ENCODE measurements at places on chromosomes 5 and 9.

DNA sequence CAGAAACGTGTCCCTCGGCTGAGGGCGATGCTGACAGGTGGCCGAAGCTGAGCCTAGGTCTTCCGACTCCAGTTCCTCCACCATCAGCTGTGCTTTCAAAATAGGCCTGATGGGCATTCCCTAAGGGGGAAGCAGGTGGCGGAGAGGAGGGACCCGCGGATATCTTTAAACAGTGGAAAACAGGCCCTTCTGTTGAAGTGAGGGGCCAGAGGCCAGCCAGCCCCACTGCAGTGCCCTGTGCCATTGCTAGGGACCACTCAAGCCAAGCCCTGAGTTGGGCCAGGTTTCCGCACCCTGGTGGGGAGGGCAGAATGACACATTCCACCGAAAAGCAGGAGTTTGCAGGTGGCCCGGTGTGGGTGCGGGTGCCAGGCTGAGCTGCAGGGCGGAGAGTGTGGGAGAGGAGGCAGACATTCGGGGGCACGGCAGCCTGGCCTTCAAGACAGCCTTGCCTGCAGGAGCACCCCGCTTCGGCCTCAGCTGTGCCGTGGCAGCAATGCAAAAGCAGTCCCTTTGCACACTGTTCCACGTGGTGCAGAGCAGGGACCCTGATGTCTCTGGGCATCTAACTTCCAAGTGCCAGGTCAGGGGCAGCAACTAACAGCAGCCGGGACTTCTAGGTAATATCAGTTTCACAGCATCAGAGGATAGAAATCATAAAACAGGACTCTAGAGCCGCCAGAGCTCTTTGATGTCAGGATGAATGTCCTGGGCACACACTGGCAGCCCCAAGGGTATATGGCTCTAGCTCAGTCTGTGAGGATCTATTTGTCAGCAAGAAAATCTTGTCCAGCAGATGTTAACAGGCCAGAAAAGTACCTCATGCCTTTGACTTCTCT, 17.2 kb downstream of the HNRNPH1 start:
- no peaks in the 10 kb centered on the region for H3K27me3 ChIP-seq
- peaks cover 37% of the 10 kb centered on the region for H3K36me3 ChIP-seq
- peak overlapping the region; percentile 41 for H3K27ac ChIP-seq
- H3K4me3 ChIP-seq, result no peak overlapping the region

GRCh38 chr5:14316471-14316870, 173.3 kb downstream of the TRIO start:
- H3K27me3 ChIP-seq, result no peaks in the 10 kb centered on the region
- DNase-seq, result peak; percentile 31
- H3K4me1 ChIP-seq, result peaks cover 9% of the 10 kb centered on the region
- no peak overlapping the region for H3K27ac ChIP-seq

GRCh38 chr5:110094548-110094947, 404.8 kb downstream of the MAN2A1 start:
- H3K36me3 ChIP-seq, result no peaks in the 10 kb centered on the region
- H3K4me1 ChIP-seq, result no peaks in the 10 kb centered on the region
- H3K4me3 ChIP-seq, result no peak overlapping the region

DNA sequence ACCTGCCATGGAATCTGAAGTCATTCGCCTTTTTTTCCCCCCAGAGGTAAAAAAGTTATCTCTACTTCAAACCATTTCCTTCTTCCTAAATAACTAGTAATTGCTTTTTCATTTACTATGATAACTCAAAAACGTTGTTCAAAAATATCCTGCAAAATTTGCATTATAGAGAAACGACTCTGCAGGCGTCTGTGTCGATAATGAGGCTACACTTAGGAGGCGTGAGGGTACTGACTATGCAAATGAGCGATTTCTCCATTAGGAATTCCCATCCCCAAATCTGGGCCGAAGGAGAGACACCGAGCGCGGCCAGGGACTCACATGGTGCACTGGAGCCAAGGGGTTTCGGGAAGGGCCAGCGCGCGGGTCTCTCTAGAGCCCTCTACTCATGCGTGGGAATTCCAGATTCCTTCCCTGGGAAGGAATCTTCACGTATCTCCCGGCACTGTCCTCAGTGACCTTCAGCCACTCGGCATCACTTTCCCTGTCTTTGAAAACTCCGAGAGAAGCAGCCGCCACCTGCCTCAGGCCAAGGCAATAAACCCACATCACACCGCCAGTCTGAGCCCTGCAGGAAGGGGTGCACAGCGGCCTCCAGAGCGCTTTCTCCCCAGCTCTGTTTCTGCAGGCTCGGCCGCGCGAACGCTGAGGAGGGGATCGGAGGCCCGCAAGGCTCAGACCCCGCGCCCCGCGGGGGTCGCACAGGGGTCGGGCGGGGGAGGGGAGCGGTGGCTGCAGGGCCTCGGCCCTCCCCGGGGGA, 718 bp upstream of the DENND4C start:
- DNase-seq, result peak; percentile 79
- no peaks in the 10 kb centered on the region for H3K27me3 ChIP-seq
- H3K36me3 ChIP-seq, result no peaks in the 10 kb centered on the region
- H3K27ac ChIP-seq, result peak overlapping the region; percentile 94
- H3K4me3 ChIP-seq, result peak overlapping the region; percentile 75
- H3K4me1 ChIP-seq, result peaks cover 24% of the 10 kb centered on the region

GRCh38 chr5:96896806-96897205, 20.5 kb downstream of the ERAP2 start:
- H3K36me3 ChIP-seq, result no peaks in the 10 kb centered on the region
- no peak overlapping the region for H3K27ac ChIP-seq
- DNase-seq, result no peak
- H3K4me3 ChIP-seq, result no peak overlapping the region
- H3K4me1 ChIP-seq, result no peaks in the 10 kb centered on the region

GRCh38 chr5:180090098-180090768, 18.7 kb upstream of the RNF130 start:
- H3K27me3 ChIP-seq, result no peaks in the 10 kb centered on the region
- H3K27ac ChIP-seq, result peak overlapping the region; percentile 74
- H3K36me3 ChIP-seq, result no peaks in the 10 kb centered on the region
- peak; percentile 85 for DNase-seq
- peaks cover 11% of the 10 kb centered on the region for H3K4me1 ChIP-seq
- peak overlapping the region; percentile 35 for H3K4me3 ChIP-seq

GRCh38 chr5:76256116-76256889, 146.8 kb upstream of the IQGAP2 start:
- no peaks in the 10 kb centered on the region for H3K36me3 ChIP-seq
- no peak overlapping the region for H3K4me3 ChIP-seq
- no peak overlapping the region for H3K27ac ChIP-seq
- H3K4me1 ChIP-seq, result peaks cover 10% of the 10 kb centered on the region
- peak; percentile 79 for DNase-seq

DNA sequence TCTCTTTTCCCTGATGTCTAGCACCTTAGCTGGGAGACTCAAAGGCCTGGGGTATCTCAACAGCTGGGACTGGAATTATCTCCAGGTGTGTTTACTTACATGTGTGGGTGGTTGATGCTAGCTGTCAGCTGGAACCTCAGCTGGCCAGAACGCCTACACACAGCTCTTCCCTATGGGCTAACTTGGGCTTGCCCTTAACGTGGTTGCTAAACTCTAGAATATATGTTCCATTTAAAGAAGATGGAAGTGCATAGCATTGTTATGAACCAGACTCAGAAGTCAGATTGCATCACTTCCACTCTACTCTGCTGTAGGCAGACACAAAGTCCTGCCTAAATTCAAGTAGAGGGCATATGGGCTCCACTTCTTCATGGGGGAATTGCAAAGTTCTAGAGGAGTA, 29.3 kb downstream of the SGCD start:
- H3K36me3 ChIP-seq, result no peaks in the 10 kb centered on the region
- no peaks in the 10 kb centered on the region for H3K4me1 ChIP-seq
- DNase-seq, result peak; percentile 18
- no peaks in the 10 kb centered on the region for H3K27me3 ChIP-seq

GRCh38 chr5:92580814-92581213, 1000.2 kb downstream of the NR2F1-AS1 start:
- no peaks in the 10 kb centered on the region for H3K27me3 ChIP-seq
- H3K36me3 ChIP-seq, result no peaks in the 10 kb centered on the region
- H3K4me3 ChIP-seq, result no peak overlapping the region
- H3K4me1 ChIP-seq, result no peaks in the 10 kb centered on the region

DNA sequence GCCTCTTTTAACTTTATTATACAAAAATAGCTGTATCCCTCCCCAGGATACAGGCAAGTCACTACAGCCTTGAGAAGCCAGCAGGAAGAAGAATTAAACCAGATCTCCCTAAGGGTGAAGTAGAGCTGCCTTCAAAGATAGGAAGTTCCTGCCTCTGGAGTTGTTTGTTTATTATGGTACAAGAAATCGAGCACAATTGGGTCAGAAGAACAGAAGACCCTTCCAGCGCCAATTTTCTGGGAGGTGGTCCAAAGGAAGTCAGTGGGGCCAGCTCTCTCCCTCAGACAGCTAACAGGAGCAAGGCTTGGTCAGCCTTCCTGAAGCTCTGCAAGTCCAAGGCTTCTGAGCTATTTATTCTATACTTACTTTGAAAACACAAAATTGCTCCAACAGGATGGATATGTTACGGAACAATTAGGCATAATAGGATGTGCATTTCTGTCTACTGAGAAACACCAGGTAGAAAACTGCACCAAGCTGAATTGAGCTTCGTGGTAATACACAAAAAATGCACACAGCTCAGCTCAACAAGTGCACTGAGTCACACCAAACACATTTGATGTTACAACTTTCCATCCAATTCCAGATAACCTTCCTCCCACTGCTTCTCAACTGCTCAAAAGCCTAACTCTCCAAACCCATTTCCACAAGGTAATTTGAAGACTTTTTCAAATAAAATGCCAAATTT, 16.0 kb downstream of the SERINC5 start:
- H3K27me3 ChIP-seq, result no peaks in the 10 kb centered on the region
- peak overlapping the region; percentile 57 for H3K27ac ChIP-seq
- H3K36me3 ChIP-seq, result no peaks in the 10 kb centered on the region
- H3K4me1 ChIP-seq, result peaks cover 14% of the 10 kb centered on the region
- no peak overlapping the region for H3K4me3 ChIP-seq

DNA sequence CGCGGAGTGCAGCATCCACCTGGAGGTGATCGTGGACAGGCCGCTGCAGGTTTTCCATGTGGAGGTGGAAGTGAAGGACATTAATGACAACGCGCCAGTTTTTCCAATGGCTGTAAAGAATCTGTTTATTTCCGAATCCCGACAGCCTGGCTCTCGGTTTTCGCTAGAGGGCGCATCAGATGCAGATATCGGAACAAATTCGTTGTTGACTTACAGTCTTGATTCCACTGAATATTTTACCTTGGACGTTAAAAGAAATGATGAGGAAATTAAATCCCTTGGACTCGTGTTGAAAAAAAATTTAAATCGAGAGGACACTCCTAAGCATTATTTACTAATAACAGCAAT, 611 bp downstream of the PCDHA3 start:
- DNase-seq, result no peak
- no peaks in the 10 kb centered on the region for H3K4me1 ChIP-seq
- no peak overlapping the region for H3K4me3 ChIP-seq
- peaks cover 5% of the 10 kb centered on the region for H3K36me3 ChIP-seq
- no peaks in the 10 kb centered on the region for H3K27me3 ChIP-seq

DNA sequence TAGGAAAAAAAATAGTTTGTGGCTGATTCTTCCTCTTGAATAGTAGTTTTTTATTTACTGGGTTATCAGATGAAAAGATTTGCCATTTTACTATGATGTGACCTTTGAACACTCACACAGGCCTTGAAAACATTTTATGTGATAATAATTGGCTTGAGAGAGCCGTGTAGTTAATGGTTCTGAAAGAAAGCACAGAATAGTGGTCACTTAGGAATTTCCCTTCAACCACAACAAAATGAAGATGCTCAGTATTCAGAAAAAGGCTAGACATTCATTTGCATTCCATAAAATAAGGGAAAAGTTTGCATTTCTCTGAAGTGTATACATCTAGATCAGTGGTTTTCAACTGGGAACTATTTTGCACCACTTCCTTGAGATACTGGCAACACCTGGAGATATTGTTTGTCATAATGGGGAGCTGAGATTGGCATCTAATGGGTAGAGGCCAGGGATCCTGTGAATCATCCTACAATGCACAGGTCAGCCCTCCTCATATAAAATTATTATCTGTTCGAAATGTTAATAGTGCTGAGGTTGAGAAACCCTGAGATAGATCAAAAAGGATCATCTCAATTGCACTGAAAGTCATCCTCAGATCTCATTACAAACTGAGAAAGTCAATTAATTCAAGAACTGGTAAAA, 446.4 kb upstream of the CCNG1 start:
- no peaks in the 10 kb centered on the region for H3K36me3 ChIP-seq
- H3K4me3 ChIP-seq, result no peak overlapping the region
- H3K27me3 ChIP-seq, result no peaks in the 10 kb centered on the region
- no peak overlapping the region for H3K27ac ChIP-seq
- H3K4me1 ChIP-seq, result no peaks in the 10 kb centered on the region
- no peak for DNase-seq

DNA sequence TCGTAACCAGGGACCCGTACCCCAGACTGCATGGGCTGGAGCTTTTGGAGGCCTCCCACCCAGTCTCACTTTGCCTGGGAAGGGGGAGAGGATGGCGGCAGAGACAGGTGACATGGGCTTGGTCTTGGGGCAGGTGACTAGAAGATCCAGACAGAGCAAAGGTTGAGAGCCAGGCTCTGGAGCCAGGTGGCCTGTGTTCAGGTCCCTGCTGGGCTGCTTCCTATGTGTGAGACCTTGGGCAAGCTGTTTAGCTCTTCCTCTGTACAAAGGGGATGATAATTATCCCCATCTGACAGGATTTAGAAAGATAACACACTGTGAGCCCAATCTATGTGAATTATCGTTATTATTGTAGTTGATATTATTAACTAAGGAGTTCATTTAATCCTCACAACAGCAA, 16.1 kb upstream of the NDST1 start:
- H3K4me3 ChIP-seq, result no peak overlapping the region
- peaks cover 48% of the 10 kb centered on the region for H3K4me1 ChIP-seq
- DNase-seq, result no peak
- no peaks in the 10 kb centered on the region for H3K36me3 ChIP-seq
- H3K27me3 ChIP-seq, result no peaks in the 10 kb centered on the region
- peak overlapping the region; percentile 99 for H3K27ac ChIP-seq

- no peaks in the 10 kb centered on the region for H3K36me3 ChIP-seq
- H3K27me3 ChIP-seq, result no peaks in the 10 kb centered on the region
- H3K4me1 ChIP-seq, result peaks cover 5% of the 10 kb centered on the region
- no peak overlapping the region for H3K27ac ChIP-seq
- DNase-seq, result peak; percentile 36
Measured at GRCh38 chr5:115857626-115858349, 16.1 kb downstream of the AP3S1 start.

- peaks cover 19% of the 10 kb centered on the region for H3K4me1 ChIP-seq
- H3K27me3 ChIP-seq, result peaks cover 24% of the 10 kb centered on the region
- peak; percentile 5 for DNase-seq
- no peak overlapping the region for H3K27ac ChIP-seq
Measured at GRCh38 chr5:146873186-146873917, 5.2 kb downstream of the PPP2R2B start.

DNA sequence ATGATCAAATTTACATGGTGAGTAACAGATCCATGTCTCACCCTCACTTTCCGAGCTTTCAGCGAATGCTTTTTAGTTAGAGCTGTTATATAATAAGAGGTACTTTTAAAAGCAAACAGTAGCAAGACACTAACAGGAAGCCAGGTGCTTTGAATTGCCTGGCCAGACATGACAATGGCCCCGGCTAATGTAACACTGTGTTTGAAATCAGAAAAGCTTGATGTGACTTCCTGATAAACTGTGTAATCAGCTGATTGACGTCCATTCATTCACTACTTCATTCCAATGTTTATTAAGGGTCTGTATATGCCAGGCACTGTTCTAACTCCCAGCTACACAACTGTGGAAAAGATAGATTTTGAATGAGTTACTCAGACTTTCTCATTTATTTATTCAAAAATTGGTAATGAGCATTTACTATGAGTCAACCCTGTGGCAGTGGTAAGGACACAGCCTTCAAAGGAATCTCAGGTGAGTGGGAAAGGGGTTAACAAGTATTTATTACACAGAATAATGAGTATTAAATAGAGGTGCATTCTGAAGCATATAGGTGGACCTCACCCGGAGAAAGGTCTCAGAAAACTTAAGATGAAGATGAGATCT, 26.6 kb downstream of the DPYSL3 start:
- peaks cover 10% of the 10 kb centered on the region for H3K4me1 ChIP-seq
- no peak for DNase-seq
- no peak overlapping the region for H3K4me3 ChIP-seq
- H3K36me3 ChIP-seq, result no peaks in the 10 kb centered on the region
- no peak overlapping the region for H3K27ac ChIP-seq
